ENCODE measurements at places on chromosomes 16 and 17. TPM values are rescaled to one million over a fixed set of nuclear protein-coding genes. Genes with fewer than 3 reads are reported as not detected.

Gene RNF43
- total RNA-seq, result 0.04 TPM

DNA sequence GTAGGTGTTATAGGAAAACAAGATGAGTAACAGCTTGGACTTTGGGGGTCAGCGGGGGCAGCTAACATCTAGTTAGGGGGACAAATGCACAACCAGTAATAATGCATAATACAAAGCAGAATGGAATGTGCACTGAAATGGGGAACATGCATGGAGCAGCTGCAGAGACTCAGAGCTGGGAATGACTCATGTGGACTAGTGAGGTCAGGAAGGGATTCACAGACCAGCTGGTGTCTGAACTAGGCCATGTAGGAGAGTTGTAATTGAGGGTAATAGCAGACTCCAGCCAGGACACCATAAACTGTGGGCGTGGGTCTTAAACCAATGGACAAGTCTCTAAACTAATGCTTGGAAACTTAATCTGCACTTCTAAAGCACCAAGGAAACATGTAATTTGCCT, 176.8 kb upstream of the ASIC2 start:
- no peak for DNase-seq

DNA sequence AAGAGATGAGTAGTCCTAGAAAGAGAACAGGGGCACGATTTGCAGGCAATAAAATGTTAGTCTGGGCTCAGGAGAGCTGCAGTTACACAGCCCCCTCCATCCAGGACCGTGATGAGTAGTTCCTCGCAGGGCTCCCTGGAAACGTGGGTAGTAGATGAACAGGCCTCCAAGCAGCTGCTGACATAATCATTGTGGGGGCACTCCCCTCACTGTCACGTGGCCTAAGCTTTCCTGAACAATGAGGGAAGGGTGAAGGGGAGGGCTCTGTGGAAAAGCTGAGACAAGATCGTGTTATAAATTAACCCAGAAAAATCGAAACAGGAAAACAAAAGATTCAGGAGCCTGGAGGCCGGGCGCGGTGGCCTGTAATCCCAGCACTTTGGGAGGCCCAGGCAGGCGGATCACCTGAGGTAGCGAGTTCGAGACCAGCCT, 1.3 kb upstream of the PER1 start:
- peak; percentile 86 for DNase-seq

DNA sequence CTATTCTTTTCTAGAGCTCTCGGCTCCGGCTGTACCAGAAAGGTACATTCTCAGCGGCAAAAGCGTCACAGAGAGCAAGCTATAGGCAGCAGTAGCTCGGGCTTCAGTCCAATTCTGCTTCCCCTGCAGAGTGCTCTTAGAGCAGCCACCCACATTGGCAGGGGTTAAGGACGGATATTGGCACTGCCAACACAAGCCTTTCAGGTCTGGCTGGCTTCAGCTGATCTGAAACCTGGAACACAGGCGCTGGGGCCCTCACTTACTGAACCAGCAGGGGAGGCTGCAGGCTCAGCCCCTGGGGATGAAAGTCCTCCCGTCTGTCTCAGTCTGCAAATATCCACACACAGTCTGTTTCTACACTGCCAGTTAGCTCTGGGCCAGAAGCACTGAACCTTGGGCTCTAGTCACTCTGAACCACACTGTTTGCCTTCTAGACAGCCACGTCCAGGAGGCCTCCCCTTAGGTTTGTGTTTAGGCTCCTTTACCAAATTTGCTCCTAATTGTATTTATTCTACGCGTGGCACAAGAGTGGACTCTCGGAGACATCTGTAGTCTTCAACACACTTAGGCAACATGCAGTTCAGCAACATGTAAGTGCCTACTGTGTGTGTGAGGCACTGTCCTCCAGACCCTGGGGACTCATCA, 40.1 kb downstream of the HIC1 start:
- DNase-seq, result no peak

- DNase-seq, result no peak
These were observed 251.6 kb downstream of the KCNJ2 start for GRCh38 chr17:70420861-70421445.

GRCh38 chr17:17536702-17537101, 40.5 kb upstream of the RASD1 start:
- DNase-seq, result peak; percentile 10

GRCh38 chr16:83592778-83593177, 215.0 kb upstream of the HSBP1 start:
- no peak for DNase-seq
